ENCODE measurements at places on chromosomes 13 and 19. TPM values are rescaled to one million over a fixed set of nuclear protein-coding genes. Genes with fewer than 3 reads are reported as not detected.
A peak's percentile ranks its signal among the peaks of the same experiment; 100 is the strongest.

DNA sequence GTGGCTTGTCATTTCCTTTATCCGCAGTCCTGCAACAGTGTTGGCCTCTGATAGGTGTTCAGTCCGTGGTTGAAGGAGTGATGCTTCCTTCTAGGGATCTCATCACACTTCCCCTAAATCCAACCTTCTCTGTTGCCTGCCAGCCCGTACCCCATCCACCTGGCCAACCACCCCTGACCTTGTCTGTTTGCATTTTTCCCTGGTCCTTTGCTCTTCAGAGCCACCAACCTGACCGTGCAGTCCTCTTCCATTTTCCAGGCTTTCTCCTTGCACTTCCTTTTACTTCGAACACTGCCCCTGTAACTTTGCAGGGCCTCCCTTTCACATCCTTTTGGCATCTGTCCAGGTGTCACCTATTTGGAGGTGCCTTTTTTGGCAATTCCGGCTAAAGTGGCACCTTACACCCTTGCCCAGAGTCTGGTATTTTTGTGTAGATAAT, 696 bp downstream of the ZNF460 start:
- no peak for ATAC-seq

- ATAC-seq, result peak; percentile 99
Observed at GRCh38 chr13:46751811-46752635, 44.9 kb downstream of the ESD start.

DNA sequence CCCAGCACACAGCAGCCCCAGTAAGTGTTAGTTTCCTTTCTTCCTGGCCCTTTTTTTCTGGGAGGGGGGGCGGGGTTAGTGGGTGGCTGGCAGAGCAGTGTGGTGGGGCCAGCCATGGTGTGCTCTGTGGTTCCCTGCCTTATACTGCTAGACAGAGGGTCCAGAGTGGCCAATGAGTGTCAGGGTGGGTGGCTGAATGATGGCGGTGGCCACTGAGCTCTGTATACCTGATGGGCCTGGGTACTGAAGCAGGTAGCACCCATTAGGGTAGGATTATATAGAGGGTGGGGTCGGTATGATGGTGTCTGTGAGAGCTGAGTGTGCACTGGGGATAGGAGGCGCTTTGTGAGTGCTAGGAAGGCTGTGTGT, 13.8 kb downstream of the CIC start:
- no peak for ATAC-seq

DNA sequence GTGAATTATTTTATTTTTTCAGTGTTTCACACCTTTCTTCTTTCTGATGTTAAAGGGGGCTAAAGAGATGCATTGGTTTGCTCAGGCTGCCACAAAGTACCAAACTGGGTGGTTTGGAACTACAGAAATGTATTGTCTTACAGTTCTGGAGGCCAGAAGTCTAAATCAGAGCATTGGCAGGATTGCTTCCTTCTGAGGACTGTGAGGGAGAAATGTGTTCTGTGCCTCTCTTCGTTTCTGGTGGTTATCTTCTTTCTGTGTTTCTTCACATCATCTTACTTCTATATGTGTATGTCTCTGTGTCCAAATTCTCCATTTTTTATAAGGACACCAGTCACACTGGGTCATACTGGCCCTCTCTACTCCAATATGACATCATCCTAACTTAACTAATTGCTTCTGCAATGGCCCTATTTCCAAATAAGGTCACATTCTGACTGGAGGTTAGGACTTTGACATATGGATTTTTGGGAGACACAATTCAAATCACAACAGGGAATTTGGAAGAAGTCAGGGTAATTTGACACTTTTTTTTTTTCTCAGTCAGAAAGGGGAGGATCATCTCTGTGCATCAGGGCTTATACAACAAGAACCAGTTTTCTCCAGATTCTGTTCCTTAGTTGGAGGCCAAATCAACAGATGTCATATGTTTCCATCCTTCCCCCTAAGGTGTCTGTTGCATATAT, 188.2 kb downstream of the KCNRG start:
- no peak for ATAC-seq

GRCh38 chr13:70708775-70709174, 600.5 kb upstream of the KLHL1 start:
- no peak for ATAC-seq

- ATAC-seq, result no peak
Observed at GRCh38 chr13:99374994-99375737, 68.0 kb upstream of the GPR183 start.

DNA sequence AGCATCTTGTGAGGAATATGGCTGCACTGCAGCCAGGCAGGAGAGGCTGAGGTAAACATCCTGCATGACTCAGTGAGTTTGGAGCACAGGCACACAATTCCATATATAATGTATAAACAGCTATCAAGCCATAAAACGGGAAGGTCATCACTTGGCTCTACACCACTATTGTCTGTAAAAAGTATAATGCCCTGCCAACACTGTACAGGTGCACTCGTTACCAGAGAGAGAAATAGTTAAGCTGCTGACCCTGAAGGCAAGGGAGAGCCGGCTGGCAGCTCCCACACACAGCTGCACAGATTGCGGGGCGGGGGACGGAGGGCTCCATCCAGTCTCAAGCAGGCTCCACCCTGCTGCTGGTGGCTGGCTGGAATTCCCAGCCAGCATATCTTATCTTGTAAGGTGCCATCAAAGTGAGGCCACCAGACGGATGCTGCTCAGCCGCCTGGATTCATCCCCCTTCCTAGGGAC, 668.1 kb downstream of the SLITRK5 start:
- ATAC-seq, result no peak

DNA sequence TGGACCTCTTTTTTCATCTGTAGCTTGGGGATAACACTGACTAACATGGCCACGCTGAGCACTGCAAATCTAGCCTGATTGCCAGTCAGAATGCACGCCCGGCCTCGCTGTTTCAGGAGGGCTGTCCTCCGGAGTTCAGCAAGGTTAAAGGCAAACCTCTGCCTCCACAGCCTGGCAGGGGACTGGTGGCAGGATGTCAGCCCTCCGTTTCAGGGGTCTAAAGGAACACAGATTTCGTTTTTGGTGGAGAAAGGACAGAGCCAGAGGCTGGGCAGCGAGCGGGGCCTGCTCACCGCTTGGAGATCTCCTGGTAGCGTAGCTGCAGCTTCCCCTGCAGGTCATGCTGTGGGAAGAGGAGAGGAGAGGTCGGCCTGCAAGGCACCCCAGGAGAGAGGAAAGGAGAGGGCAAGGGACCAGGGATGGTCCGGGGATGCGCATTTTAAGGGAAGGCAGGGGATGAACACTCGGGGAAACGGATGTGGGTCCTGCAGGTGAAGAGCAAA, 560 bp downstream of the NDUFA7 start:
- ATAC-seq, result peak; percentile 31

GRCh38 chr19:17109962-17110598, 34.5 kb downstream of the MYO9B start:
- ATAC-seq, result no peak

DNA sequence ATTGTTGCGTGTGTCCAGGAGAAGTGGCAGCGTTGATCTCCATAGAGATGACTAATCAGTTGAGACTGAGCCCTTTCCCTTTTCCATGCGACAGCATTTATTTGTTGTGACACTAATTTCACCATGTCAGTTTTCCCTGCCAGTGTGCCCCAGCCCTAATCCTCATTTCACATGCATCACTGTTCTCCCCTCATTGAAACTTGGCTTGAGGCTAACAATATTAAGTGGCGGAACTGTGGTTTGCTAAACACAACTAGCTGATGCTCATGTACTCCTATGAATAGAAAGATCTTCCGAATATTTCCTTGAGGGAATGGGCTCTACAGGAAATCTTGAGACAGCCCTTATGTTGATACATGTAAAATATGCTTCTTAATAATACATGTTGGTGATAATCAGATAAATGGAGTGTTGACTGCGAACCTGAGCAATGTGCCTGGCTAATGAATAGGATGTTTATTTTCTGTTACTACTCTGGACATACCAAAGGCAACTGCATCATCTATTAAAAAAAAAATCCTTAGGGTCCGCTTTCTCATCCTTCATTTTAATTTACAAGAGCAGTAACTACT, 258.6 kb downstream of the ATP8A2 start:
- ATAC-seq, result no peak

- no peak for ATAC-seq
Observed at GRCh38 chr13:98470920-98471319, 106.0 kb downstream of the STK24 start.

DNA sequence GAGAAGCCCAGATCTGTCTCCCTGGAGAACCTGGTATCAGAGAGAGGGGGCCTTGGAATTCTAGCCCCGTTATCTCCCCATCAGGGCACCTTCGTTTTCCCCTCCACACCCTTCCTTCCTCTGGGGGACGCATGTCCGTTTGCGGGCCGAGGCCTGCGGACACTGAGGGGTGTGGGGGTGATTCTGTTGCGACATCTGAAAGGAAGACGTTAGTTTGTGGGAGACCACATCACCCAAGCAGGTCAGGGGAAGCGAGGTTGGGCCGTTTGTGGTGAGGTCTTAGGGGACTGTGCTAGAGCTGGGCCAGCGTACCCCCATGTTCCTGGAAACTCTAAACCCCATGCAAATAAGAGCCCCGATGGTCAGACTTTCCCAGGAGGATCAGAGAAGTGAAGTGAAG, 3.7 kb upstream of the HSH2D start:
- ATAC-seq, result peak; percentile 7

DNA sequence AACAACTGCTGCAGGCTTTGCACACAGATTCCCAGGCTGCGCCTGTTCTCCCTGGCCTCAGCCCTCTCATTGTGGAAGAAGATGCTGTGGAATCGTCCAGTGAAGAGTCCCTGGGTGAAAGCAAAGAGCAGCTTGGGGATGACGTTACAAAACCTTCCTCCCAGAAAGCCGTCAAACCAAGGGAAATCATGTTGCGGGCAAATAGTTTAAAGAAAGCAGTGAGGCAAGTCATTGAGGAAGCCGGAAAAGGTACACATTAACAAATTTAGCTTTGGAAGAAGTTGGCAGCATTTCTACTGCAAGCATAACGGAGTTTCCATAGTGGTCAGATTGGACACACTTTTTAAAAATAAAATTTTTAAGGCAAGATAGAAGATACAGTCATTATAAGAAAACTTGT, 82.9 kb upstream of the AKAP11 start:
- no peak for ATAC-seq

GRCh38 chr13:43343645-43344044, 320.3 kb downstream of the DNAJC15 start:
- ATAC-seq, result no peak

DNA sequence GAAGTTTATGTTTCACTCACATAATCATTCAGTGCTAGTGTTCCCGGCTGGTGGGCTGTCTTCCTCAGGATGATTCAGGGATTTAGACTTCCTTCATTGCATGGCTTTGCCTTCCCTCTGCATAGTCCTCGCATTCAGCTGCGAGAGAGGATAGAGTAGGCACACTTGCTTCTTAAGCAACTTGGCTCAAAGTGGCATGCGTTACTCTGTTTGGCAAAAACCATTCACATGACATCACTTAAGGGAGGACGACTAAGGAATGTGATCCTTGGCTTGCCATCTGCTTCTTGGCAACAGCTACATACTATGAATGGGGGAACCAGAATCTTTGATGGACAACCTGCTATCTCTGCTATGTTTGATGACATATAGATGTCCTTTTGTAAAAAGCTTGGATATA, 359.3 kb downstream of the TDRD3 start:
- ATAC-seq, result no peak

GRCh38 chr19:42606660-42607351, 12.1 kb upstream of the CEACAM8 start:
- peak; percentile 77 for ATAC-seq

DNA sequence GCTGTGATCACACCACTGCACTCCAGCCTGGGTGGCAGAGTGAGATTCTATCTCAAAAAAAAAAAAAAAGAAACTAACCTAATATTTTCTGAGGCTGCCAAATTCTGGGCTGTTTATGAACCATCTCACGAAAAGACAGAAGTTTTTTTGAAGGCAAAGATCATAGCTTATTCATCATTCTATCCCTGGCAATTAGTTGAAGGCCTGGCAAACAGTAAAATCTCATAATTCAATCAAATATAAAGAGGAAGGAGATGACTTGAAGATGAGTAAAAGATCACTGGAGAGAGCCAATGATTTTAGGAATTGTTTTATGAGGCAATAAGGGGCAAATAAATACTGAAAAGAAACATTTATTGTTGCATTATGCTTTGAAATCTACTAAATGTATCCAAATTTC, 216.5 kb downstream of the DCLK1 start:
- ATAC-seq, result no peak

- peak; percentile 78 for ATAC-seq
Observed at GRCh38 chr19:51546650-51547396, 15.4 kb upstream of the SIGLEC6 start.

GRCh38 chr19:4976401-4977298, 7.7 kb downstream of the KDM4B start:
- ATAC-seq, result no peak

DNA sequence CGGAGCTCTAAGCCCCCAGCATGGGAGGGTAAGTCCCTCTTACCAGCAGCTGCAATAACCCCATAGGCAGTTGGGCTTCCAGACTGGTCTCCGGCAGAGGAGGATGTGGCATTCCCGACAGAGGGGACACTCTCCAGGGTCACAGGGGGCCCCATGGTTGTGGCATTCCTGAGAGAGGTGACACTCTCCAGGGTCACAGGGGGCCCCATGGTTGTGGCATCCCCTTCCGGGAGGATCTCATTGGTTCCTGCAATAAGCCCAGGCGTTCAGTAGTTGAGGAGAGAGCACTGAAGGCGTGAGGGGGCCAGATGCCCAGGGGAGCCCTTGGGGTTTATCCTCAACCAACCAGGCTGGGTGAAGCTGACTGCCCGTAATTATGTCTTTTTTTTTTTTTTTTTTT, 5.4 kb downstream of the CD320 start:
- no peak for ATAC-seq

DNA sequence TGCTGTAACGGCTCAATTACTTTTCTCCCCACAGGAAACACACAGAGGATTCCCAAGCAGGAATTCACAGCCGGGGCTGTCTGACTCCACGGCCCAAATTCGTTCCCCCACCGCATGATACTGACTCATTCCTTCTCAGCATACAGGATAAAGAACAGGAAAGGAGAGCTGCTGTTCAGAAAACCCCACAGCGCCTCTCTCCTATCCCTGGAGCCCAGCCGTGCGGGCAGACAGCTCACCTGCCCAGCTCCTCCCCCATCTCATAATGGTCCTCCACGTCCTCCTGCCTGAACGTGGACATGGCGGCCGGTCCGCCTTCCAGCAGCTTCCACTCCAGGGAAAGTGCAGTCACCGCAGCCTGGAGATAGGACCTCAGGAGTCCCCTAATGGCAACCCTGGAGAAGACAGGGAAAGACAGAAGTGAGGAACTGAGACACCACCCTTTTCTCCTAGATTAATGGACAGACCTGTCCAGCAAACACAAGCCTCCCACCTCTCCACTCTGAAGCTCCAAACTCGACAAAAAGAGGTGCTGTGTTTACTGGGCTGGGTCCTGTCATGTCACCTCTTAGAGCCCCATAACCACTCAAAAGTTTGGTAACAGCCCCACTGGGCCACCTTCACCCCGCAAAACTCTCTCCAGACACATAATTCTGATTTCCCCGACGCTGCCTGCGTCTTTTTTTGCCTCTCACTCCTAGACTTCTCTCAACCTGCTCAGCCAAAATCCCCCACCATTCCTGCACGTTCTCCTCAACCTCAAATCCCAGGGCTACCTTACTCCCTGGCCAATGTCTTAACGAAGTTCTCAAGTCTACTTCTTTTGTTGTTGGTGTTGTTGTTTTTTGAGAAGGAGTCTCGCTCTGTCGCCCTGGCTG, 1.2 kb downstream of the DAPK3 start:
- no peak for ATAC-seq

The ZNF730 gene
- total RNA-seq, result 0.17 TPM

The CEACAM6 gene
- not detected for total RNA-seq

The EXOSC5 gene
- total RNA-seq, result 33.0 TPM

The ZNF667 gene
- 1.6 TPM for total RNA-seq

The UGGT2 gene
- total RNA-seq, result 0.24 TPM

The NLRP4 gene
- not detected for total RNA-seq

The CYP2A6 gene
- total RNA-seq, result not detected

The ZNF563 gene
- total RNA-seq, result 11.1 TPM

The C19orf33 gene
- 0.87 TPM for total RNA-seq

The ZNF581 gene
- 35.6 TPM for total RNA-seq

The PLIN5 gene
- not detected for total RNA-seq

The NANOS3 gene
- total RNA-seq, result 1.2 TPM

All from activated T-helper 17 cell treated with anti-CD3 and anti-CD28 coated beads, Interleukin-2, amount 50 U/mL, for 72 hours (primary cell).